ENCODE measurements at places on chromosomes 5 and 9.

- DNase-seq = no peak
Observed at GRCh38 chr5:172846249-172846648, 12.2 kb downstream of the ERGIC1 start.

DNA sequence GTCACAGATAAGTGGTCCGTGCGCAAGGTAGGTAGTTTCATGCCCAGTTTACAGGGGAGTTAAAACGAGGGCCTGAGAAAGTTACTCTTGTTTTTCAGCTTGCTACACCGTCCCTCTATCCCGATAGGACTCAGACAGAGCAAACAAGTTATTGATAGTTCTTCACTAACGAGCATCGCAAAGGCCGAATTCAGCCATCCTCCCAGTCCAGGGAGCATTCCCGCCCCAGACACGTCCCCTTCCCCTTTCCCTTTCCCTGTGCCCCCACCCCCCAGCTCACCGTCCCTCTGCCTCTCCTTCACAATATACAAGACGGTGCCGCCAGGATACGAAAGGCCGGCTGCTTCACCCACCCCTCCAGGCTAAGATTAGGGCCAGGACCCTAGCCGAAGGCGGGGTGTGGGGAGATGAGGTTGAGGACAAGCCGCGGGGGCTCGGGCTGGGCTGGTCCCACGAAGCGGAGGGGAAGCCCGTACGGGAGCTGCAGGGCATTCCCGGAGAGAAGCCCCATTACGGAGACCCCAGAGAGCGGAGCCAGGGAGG lies 599 bp downstream of the KIAA1191 start:
- no peak for DNase-seq

GRCh38 chr9:99433555-99433954 lies 211.5 kb downstream of the SEC61B start:
- peak; percentile 93 for DNase-seq

- no peak for DNase-seq
Observed at GRCh38 chr9:16925426-16925825, 55.0 kb upstream of the BNC2 start.

- DNase-seq = no peak
Observed at GRCh38 chr9:70034271-70034711, 9.4 kb upstream of the MAMDC2 start.

GRCh38 chr5:132475497-132475882 lies 15.1 kb downstream of the IRF1 start:
- DNase-seq = no peak

DNA sequence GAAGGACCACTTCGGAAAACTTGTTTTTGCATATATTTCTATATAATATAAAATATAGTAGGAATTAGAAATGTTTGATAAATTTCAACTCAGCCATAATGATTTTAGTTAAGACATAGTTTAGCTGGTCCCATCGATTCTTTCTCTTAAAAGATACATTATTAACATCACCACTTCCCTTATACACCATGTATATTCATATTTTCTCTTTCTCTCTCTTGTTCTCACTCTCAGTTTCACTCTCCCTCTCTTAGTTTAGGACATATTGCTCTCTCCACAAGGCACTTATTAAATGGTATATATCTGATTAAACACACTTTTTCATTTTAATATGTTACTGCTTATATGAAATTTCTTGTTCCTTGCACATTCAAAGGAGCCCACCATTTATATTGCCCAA lies 90.1 kb upstream of the RASEF start:
- DNase-seq = no peak

DNA sequence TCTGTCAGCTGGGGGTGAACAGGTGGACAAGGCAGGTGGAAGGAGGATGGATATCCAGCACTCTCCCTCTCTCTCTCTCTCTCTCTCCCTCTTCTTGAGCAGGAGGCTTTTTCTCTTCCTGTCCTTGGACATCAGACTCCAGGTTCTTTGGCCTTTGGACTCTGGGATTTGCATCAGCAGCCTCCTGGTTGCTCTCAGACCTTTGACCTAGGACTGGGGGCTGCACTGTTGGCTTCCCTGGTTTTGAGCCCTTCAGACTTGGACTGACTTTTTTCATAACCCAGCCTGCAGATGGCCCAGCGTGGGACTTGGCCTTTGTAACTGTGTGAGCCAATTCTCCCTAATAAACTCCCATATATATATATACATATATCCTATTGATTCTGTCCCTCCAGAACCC lies 35.0 kb upstream of the SEMA4D start:
- DNase-seq = no peak

DNA sequence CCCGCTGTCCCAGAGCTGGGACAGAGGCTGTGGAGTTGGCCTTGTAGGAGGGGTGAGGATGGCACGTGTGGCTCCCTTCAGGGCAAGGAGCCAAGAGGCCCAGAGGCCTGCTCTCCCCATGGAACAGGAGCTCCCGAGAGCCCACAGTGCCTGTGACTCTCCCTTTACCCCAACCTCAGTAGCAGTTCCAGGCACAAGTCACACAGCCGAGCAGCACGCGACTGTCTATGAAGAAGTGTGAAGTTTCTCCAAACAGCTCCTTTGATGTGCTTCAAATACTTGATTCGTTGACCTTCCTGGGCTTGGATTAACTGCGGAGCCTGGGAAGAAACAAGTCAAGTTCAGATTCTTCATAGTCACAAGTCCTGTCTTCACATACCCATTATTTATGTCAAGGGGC lies 208.7 kb downstream of the IRX2 start:
- DNase-seq = no peak

GRCh38 chr9:106916466-106917235 lies 53.7 kb downstream of the ZNF462 start:
- DNase-seq = peak; percentile 80

GRCh38 chr5:12910641-12911040 lies 1006.4 kb upstream of the CTNND2 start:
- no peak for DNase-seq

- DNase-seq = no peak
Observed at GRCh38 chr9:70485273-70485858, 70.9 kb upstream of the KLF9 start.

DNA sequence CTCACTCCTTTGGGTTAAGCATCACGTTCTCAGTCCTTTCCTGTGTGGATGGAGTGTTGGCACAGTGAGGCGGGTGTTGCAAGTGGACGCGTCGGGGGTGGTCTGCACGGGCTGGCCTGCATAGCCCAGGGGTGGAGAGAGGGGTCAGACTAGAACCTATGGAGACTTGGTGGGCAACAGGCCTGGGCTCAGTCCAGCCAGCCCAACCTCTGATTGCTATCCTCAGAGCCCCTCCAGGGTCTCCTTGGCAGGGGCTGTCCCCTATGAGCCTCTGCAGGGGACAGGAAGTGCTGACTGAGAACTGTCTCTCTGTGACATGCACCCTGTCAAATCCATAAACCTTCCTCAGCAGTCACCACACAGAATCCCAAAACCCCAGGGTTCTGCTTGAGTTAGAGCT lies 2.3 kb downstream of the DCANP1 start:
- DNase-seq = no peak

GRCh38 chr9:98929071-98929470 lies 14.6 kb upstream of the COL15A1 start:
- no peak for DNase-seq

DNA sequence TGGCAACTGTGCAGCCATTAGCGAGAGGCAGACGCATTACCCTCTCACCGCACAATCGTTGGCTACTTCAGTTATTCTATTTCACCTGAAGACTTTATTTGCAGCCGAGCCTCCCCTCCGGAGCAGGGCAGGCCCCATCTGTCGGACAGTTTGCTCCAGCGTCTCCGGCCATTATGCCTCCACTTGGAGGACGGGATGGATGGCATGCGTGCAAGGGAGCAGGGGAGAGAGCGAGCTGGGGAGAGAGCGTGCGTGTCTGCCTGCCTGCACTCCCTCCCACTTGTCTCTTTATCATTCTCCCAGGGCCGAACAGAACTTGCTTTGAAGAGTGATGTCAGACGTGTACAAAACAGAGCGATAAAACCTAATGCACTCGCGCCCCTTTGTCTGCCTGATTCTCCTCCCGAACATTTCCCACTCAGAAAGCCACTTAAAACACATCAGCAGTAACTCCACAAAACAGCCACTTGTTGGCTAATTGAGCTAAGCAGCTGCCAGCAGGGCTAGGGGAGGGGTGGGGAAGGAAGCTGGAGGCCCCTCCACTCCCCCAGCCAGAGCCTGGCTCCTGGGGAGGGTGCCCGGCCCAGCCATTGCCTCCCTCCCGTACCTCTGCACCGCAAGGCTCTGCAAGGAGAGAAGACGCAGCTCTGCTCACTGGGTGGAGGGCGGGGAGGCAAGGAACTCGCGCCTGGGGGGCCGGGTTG lies 43.4 kb upstream of the FUBP3 start:
- DNase-seq = no peak

DNA sequence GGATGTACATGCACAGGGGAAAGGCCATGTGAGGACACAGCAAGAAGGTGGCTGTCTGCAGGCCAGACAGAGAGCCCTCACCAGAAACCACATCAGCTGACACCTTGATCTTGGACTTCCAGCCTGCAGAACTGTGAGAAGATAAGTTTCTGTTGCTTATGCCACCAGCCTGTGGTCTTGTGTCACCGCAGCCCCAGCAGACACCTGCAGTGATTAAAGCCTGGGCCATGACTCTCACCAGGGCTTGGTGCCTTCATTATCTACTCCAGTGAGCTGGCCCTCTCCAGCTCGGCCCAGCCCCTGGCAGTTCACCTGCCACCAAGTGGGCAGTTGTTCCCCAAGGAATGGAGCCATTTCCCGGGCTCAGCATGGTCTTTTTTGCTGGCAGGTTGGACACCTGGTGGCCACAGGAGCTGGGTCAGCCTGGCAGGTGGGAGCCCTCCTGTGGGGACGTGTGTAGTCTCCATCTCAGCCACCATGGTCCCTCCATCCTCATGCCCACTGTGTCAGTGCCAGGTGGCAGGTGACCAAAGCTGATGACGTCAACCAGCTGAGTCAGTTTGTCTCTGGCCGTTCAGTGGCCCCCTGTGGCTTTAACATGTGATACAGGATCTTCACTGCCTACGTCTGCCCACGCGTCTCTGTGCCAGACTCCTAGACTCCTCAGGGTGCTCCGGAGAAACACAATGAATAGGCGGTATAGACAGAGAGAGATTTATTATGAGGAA lies 99.9 kb upstream of the PPP1R26 start:
- DNase-seq = no peak

DNA sequence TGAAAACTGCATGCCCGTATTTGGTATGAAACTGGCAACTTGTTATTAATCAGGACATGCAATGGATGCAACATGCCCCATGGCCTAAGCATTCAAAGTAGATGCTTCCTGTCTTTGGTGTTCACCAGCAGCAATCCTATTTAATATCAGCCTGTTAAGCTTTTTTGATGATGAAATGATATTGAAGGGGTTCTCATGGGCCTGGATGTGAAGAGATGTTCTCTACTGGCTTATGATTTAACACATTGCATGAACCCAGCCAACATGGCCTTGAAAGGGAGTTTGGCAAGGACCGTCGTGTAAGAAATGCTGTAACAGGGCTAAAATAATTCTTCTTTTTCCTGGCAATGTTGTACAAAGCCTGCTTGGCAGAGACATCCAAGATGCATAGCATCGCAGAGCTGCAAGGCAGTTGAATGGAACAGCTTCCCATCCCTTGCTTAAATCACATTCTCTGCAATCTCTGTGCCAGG lies 111.2 kb downstream of the SMARCA2 start:
- no peak for DNase-seq

DNA sequence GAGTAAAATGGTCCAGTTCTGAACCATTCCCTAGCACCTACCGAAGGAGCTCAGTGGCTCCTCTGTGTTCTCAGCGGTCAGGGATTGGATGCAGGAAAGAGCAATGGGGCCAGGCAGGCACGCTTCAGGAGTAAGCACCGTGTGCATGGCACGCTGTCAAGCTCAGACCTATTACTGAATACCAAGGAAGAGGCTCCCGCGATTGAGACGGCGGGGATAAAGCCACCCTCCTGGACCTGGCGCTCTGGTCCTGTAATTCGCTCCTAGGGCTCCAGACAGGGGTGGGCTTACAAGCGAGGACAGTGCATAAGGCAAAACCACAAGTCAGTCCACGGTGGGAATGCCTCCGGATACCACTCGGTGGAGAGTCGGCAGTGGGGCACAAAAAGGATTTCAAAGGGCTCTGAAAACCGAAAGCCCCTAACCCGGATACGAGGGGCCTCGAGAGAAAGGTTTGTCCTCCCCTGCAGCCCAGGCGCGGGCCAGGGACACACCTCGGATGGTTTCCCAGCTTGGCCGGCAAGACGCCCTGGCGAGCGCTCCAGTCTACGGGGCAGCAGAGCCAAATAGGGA lies 988 bp downstream of the OXCT1 start:
- no peak for DNase-seq

- no peak for DNase-seq
Observed at GRCh38 chr5:171736976-171737891, 48.4 kb upstream of the SMIM23 start.

- DNase-seq = no peak
Observed at GRCh38 chr9:34862836-34863235, 95.2 kb upstream of the PHF24 start.

DNA sequence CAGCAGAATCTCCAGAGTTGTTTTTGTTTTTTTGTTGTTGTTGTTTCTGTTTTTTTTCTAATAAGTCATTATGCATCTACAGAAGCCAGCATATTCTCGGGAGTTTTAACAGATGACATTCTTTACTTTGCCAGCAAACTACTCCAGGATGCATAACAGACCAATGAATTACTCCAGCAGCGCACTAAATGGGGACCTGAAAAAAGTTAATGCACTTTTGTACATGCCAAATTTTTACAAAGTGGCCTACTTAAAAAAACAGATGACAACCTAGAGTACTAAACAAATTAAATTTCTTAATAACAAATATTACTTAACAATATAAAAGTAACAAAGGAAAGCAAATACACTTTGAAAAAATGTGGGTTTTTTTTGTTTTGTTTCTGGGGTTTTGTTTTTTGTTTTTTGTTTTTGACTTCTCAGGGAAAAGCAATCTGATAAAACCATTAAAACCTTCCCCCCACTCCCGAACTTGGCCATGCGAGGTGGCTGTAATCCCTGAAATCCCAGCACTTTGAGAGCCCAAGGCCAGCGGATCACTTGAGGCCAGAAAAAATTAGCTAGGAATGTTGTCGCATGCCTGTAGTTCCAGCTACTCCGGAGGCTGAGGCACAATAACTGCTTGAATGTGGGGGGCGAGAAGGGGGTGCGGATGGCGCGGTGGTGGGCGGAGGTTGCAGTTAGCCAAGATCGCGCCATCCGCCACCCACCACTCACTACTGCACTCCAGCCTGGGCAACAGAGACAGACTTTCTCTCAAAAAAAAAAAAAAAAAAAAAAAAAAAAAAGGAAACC lies 352.4 kb downstream of the CETN3 start:
- DNase-seq = no peak

DNA sequence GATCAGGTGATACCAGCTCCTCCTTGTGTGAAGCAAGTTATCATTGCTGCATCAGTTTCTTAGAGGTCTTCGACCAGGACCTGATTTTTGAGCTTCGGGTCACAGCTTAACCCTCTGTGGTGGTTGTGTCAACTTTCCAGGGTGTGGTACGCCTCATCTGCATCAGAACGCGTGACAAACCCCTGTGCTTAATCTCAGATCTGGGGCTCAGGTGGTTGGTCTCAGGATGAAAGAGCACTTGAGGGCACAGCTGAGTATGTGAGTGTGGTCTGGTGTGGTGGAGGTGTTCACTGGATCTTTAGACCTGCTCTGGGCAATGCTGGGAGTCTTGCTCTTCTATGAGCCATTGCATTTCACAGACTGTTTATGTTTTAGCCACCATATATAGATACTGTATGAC lies 64.1 kb downstream of the OSTF1 start:
- DNase-seq = no peak

All from SW 1271 (cell line).